ENCODE measurements at places on chromosomes 4 and X.

GRCh38 chrX:155333544-155334100 lies 792 bp downstream of the CLIC2 start:
- peak; percentile 1 for DNase-seq

- DNase-seq, result no peak
These were observed 22.9 kb upstream of the FRMPD4 start for GRCh38 chrX:12115377-12115776.

DNA sequence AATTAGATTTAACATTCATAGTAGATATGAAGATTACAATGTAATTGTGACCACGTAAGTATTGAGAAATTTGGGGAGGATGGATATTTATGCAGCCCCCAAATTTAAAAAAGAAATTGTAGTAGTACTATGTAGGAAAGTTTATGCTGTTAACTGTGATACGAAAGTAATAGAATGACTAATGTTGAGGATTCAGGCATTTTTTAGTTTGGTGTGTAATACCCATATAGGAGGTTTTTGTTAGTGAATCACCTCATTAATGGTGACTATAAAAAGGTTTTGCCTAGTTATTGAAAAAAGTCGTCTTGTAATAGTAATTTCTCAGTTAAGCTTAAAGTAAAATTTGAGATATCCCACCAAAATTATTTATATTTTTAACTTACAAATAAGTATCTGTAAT lies 67.2 kb downstream of the SMARCAD1 start:
- DNase-seq, result no peak

GRCh38 chrX:150766351-150767044 lies 73.3 kb downstream of the MTMR1 start:
- DNase-seq, result no peak

DNA sequence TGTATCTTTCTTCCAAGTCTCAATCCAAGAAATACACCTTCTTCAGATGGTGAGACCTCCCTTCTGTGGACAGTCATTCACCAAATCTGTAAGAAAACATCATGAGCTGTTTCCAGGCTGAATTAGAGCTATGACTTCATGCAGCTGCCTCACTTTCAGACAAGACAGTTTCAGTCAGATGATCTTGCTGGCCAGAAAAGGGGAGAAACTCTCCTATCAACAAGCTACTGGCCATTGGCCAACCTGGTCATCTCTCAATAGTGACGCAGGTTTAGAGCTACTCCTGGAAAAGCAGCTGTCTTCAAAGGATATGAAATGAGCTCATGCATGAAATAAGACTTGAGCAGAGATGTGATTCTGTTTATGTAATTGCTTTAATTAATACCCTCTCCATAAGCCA lies 69.6 kb upstream of the NDP start:
- no peak for DNase-seq

DNA sequence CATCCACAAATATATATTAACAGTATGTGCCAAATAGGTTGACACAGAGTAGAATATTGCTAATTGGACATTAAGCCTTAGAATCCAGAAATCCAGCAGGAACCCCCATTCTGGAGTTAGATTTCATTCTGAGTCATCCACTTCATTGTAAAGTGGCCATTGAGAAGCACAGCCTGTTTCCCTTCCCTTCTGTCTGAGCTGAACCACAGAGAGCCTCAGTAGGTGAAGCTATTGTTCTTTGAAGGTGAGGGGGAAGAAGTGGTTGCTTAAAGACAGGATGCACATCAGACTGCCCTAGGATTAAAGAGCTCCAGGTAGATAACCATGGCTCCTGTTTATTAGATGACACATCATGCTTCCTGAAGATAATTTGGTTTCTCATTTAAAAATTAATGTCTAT lies 30.6 kb upstream of the MCF2 start:
- DNase-seq, result no peak

GRCh38 chr4:140027101-140027500 lies 126.9 kb downstream of the MAML3 start:
- peak; percentile 26 for DNase-seq

- no peak for DNase-seq
These were observed 70.7 kb downstream of the RASL11B start for GRCh38 chr4:52932591-52933470.

- DNase-seq, result no peak
These were observed 293.8 kb downstream of the IQCM start for GRCh38 chr4:149521611-149522425.

- DNase-seq, result no peak
These were observed 111.0 kb downstream of the ASB9 start for GRCh38 chrX:15158736-15159406.

GRCh38 chr4:73822812-73823504 lies 13.5 kb upstream of the CXCL6 start:
- peak; percentile 52 for DNase-seq

Data from suppressor macrophage (primary cell).